K562 (cell line): ENCODE measurements at places on chromosomes 1 and 21. TPM values are rescaled to one million over a fixed set of nuclear protein-coding genes. Genes with fewer than 3 reads are reported as not detected.
A peak's percentile ranks its signal among the peaks of the same experiment; 100 is the strongest.

The FALEC gene
- total RNA-seq, result 0.51 TPM in 1 of 2 replicates, not detected in the other

The SELENON gene
- 21.2 and 24.4 TPM in 2 replicates for total RNA-seq

The ESPN gene
- total RNA-seq, result 1.2 and 1.7 TPM in 2 replicates

The CFAP141 gene
- total RNA-seq, result not detected in 2 replicates

The LEMD1 gene
- total RNA-seq, result 0.47 and 0.60 TPM in 2 replicates

The AMY1C gene
- total RNA-seq, result not detected in 2 replicates

The CFHR5 gene
- not detected in 2 replicates for total RNA-seq

The AMY1A gene
- 0.33 TPM in 1 of 2 replicates, not detected in the other for total RNA-seq

The ACTL8 gene
- total RNA-seq, result 2.1 and 2.7 TPM in 2 replicates

The SYTL1 gene
- total RNA-seq, result 6.0 and 9.3 TPM in 2 replicates

DNA sequence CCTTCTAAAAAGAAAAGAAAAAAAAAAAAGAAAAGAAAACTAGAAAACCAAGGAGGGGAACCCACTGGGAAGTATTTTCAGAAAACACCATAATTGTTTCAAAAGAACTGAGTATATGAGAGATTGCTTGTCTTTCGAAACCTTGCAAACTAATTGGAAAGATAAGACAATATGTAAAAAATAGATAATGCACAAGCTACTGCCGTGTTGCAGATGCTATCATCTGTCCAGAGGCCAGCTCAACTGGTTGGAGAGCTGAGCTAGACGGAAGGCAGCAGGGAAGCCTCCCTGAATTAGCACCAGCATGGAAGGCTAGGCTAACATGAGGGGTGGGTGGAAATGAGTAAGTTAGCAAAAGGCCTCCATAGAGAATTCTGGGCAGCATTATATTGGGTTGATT, 16.2 kb upstream of the CACHD1 start:
- no peaks in the 10 kb centered on the region for H3K4me1 ChIP-seq
- H3K27ac ChIP-seq, result no peak overlapping the region
- no peak for DNase-seq
- H3K4me3 ChIP-seq, result no peak overlapping the region

GRCh38 chr1:22452481-22452957, 868 bp downstream of the ZBTB40 start:
- H3K36me3 ChIP-seq, result no peaks in the 10 kb centered on the region
- DNase-seq, result no peak
- peaks cover 38% of the 10 kb centered on the region for H3K4me1 ChIP-seq

- no peak overlapping the region for H3K4me3 ChIP-seq
- no peaks in the 10 kb centered on the region for H3K36me3 ChIP-seq
- no peak for DNase-seq
- H3K27ac ChIP-seq, result no peak overlapping the region
Measured at GRCh38 chr1:162081316-162081715, 11.8 kb downstream of the NOS1AP start.

DNA sequence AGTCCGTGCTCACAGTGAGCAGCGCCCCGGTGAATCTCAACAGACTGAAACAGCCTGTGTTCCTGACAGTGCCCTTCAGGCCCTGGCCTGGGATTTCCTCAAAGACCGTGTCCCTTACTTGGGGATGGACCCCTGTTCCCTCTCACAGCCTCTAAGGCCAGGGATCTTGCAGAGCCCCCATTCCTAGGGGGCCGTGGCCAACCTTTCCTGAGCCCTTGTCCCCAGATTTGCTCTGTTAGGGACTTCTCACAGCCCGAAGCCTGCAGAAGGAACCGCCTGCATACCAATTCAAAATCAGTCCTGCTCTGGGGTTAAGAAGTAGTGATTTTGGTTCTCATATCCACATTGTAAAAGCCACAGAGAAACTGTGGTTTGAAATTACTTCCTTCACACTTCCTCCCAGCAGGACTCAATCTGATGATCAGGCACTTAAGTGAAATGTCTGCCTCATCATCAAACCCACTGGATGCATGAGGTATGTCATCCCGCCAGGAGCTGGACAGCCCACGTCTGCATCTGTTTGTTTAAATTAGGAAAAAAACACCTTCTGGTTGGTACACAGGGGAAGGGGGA, 14.9 kb downstream of the ABCA4 start:
- no peaks in the 10 kb centered on the region for H3K36me3 ChIP-seq
- peaks cover 12% of the 10 kb centered on the region for H3K27me3 ChIP-seq
- no peak for DNase-seq
- no peak overlapping the region for H3K4me3 ChIP-seq
- H3K27ac ChIP-seq, result no peak overlapping the region
- no peaks in the 10 kb centered on the region for H3K4me1 ChIP-seq

DNA sequence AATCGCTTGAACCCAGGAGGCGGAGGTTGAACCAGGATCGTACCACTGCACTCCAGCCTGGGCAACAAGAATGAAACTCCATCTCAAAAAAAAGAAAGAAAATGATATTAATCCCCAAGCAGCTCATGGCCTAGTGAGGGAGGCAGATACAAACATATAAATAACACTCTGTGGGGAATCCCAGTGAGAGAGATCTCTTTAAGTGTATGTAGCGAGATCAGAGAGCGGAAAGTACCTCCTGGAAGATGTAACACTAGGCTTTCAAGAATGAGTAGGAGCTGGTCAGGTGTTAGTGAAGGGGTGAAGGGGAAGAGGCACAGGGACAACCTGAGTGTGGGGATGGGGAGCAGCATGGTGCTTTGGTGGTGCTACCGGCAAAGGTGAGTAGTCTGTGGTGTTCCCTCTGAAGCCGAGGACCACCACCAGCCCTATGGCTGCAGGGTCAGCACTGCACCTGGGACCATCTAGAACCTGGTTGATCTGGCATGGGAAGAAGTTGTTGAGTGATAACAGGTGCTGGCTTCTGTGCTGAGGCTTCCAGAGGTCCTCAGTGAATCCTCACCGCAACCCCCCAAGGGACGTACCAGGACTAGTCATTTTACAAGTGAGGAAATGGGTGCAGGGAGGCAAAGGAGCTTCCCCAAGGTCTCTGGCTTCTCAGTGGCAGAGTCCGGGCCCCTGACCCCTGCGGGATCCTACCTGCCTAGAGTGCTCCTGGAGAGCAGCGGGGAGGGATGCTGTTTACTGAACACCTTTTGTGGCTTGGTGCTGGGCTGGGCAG, 367.6 kb upstream of the VAMP3 start:
- no peak overlapping the region for H3K27ac ChIP-seq
- H3K4me3 ChIP-seq, result no peak overlapping the region
- no peak for DNase-seq

- no peaks in the 10 kb centered on the region for H3K4me1 ChIP-seq
- H3K27ac ChIP-seq, result no peak overlapping the region
- no peaks in the 10 kb centered on the region for H3K36me3 ChIP-seq
- H3K4me3 ChIP-seq, result no peak overlapping the region
Measured at GRCh38 chr1:74504933-74505512, 7.4 kb downstream of the LRRC53 start.

DNA sequence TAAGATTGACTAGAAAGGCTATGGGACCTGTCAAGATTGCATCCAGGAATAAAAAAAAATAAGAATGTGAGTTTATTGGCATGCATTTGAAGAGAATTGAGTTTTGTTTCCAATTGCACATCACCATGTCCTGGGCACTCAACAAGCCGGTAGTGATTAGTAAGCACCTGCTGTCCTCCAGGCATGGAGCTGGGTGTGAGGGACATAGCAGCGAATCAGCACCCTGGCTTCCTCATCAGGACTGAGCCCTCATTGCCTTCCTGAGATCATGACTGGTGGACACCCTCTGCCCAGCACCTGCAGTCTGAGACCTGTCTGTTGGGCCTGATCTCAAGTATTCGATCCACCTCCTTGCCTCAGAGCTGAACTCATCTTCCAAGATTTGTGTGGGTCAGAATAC, 26.8 kb downstream of the S100A6 start:
- H3K4me1 ChIP-seq, result no peaks in the 10 kb centered on the region; the same call in 2 of the 3 replicates
- H3K4me3 ChIP-seq, result no peak overlapping the region
- no peaks in the 10 kb centered on the region for H3K27me3 ChIP-seq

DNA sequence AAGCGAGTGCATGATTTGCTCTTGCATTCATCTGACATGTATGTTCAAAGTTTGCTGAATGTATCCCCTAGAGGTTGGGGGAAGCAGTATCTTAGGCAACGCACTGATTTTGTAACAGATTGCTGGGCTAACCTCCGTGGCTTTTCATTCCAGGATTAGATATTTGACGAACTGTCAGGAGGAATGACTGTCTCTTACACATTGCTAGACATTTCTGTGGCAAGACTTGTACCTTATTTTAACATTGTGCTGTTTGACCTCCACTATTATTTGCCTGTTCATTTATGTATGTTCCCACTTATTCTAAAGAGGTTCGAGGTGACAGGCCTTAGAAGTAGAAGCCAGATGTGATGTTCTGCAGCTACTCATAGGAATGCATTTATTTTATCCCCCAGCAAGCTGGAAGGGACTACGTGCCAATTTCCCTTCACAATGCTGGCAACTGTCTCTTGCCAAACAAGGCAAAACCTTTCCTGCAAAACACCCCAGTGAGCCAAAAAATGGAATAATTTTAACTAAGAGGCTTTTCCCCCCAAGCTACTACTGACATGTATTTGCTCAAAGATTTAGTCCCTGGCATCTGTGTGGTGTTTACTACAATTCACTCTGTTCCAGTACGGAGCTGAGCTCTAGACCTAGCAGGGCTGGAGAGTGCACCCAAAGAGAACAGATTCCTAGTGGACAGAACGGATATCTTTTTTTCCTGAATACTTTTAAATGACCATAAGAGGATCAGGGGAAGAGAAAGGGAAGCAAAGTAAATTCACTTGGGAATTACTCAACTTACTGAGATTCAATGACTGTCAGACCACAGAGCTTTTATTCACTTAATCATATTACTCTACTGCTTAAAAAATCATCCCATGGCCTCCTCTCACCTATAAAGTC, 646.2 kb downstream of the SMYD3 start:
- no peaks in the 10 kb centered on the region for H3K27me3 ChIP-seq
- no peaks in the 10 kb centered on the region for H3K4me1 ChIP-seq
- H3K36me3 ChIP-seq, result peaks cover 100% of the 10 kb centered on the region
- no peak for DNase-seq

DNA sequence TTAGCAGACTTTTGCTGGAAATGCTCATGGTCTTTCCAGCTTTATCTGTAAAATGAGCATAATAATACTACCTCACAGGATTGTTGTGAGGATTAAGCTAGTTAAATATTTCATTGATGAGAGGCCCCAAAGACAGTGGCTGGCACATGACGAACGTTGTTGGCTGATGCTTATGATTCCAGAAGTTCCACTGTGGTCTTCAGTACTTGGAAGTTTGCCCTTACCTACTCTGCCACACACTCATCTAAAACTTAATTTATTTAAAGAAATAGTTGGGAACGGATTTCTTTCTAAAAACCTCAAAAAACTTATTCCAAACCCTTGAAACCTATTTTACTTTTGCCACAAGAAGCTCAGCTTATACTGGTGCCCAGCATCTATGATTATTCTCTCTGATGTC, 170.7 kb downstream of the DHRS3 start:
- peaks cover 39% of the 10 kb centered on the region for H3K36me3 ChIP-seq
- H3K4me3 ChIP-seq, result no peak overlapping the region
- H3K4me1 ChIP-seq, result peaks cover 73% of the 10 kb centered on the region
- H3K27me3 ChIP-seq, result no peaks in the 10 kb centered on the region
- H3K27ac ChIP-seq, result peak overlapping the region; percentile 95

GRCh38 chr1:208201229-208201628, 43.0 kb downstream of the PLXNA2 start:
- H3K27ac ChIP-seq, result no peak overlapping the region
- DNase-seq, result no peak
- H3K4me1 ChIP-seq, result peaks cover 11% of the 10 kb centered on the region; the same call in 2 of the 3 replicates
- H3K27me3 ChIP-seq, result no peaks in the 10 kb centered on the region
- no peak overlapping the region for H3K4me3 ChIP-seq
- H3K36me3 ChIP-seq, result no peaks in the 10 kb centered on the region

DNA sequence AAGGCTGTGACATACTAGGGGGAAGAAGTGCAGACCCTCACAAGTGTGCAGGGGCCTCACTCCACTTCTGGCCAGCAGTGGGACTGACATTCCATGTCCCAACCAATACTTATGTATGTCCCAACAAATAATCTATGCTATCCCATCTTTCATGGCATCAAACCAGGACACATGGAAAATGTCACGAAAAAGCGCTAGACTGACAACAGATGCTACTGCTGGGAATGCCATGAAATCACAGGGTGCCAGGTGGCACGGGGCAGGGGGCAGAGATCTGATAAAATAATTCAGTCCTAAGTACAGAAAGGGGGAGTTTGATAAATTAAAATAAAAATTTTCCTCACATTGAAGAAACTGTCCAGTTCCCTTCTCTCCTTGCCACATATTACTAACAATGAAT, 27.6 kb upstream of the BCAS2 start:
- no peak for DNase-seq
- H3K4me1 ChIP-seq, result no peaks in the 10 kb centered on the region
- H3K27me3 ChIP-seq, result peaks cover 18% of the 10 kb centered on the region; the same call in 2 of the 3 replicates
- no peak overlapping the region for H3K4me3 ChIP-seq

DNA sequence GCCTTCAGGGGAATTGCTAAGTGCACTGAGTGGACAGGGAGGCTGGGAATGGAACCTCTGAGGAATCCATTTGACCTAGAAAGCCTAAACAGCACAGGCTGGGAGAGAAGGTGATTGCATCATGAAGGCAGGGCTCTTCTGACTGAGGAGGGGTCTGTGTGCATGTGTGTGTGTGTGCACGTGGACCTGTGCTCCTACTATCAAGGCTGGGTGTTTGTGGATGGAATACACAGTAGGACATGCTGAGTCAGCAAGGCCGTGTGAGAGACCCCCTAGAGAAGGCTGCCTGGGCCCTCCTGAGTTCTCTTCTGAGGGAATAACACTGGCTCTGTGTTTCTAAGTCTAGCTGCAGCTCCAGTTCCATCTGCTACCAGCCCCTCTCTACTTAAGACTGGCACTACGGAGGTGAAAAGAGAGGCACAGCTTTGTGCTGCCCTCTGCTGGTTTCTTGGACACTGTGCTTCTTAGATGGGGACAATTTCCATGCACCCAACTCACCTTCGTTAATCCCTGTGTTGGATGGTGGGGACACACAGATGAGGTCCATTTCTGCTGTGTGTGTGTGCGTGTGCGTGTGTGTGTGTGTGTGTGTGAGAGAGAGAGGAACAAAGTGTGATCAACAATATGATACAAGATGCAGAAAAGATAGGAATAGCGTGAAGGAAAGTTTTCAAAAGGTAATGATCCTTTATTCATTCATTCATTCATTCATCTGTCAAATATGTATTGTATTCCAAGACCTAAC, 6.2 kb upstream of the EFCAB14 start:
- H3K27me3 ChIP-seq, result no peaks in the 10 kb centered on the region
- H3K27ac ChIP-seq, result no peak overlapping the region
- H3K36me3 ChIP-seq, result no peaks in the 10 kb centered on the region
- DNase-seq, result peak; percentile 63

DNA sequence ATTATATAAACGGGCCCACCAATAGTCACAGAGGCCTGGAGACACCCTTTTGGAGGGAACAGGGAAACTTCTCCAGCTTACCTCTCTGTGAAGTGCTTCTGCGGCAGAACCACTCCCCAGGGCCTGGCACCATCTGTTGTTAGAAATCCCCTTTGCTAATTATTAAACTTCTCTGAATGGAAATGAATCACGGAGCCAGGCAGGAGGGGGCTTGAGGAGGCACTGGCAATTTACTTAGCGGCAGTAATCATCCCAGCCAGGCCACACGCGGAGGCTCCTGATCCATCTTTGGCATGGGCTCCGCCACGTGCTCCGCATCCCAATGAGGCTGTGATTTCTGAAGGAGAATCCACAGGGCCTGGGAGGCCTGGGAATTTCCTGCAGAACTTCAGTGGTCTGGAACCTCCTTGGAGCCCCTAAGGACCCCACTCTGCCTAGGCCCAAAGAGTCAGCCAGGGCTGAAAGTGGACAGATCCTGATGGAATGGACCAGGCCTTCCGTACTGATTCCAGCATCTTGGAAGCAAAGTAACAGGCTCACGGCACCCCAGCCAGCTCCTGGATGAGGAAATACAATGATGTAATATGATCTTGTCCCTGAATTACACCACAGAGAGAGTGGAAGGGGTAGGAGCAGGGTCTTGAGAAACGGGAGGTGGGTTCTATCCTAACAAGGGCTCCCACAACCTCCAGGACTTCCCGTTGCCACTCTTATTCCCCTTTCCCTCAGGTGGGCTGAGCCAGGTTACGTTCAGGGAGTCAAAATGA, 62.3 kb downstream of the GRIK3 start:
- no peaks in the 10 kb centered on the region for H3K36me3 ChIP-seq
- H3K27ac ChIP-seq, result no peak overlapping the region
- H3K4me3 ChIP-seq, result no peak overlapping the region
